ENCODE measurements at places on chromosomes 4 and X.

- peak; percentile 60 for DNase-seq
These were observed 15.3 kb downstream of the HAND2 start for GRCh38 chr4:173514641-173515217.

GRCh38 chr4:83112678-83113428 is 1.7 kb downstream of the PLAC8 start:
- DNase-seq = peak; percentile 71

GRCh38 chr4:123659730-123660129 is 263.1 kb downstream of the SPRY1 start:
- no peak for DNase-seq

- no peak for DNase-seq
These were observed 529.1 kb upstream of the SMIM31 start for GRCh38 chr4:164224871-164225270.

GRCh38 chr4:186037692-186038658 is 31.0 kb upstream of the TLR3 start:
- DNase-seq = peak; percentile 73

GRCh38 chrX:11430271-11430670 is 137.1 kb downstream of the AMELX start:
- no peak for DNase-seq

DNA sequence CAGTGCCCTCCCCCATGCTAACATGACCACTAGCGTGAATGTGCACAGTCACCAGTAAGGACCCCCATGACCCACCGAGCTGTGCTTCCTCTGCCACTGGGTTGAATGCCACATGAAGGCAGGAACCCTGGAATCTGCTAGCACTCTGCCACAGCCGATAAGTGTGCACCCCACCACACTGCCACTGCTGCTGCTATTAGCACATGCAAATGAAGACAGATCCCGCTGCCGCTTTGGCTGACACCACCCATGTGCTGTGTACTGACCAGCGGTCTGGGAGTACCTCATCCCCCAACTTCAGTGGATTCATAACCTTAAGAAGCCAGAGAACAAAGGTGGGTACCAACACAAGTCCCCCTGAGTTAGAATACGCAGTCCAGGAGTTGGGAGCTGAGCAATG is 200.9 kb upstream of the ARHGEF9 start:
- no peak for DNase-seq

DNA sequence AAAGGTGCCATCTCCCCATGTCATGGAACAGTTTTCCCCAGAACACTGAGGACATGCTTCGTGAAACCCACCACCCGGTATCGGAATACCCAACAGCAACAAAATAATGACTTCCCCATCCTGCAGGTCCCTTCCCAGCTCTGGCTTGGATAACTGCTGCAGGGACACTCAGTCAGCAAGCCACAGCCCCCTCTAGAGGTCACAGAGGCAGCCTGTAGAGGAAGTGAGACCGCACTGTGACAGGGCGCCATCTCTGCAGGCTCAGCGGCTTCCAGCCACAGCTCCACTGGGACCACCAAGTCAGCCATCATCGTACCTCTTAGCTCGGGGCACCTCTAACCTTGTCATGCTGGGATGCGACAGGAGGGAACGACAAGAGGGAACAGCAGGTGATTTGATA is 315.9 kb downstream of the LDB2 start:
- DNase-seq = no peak

GRCh38 chrX:21408307-21408706 is 34.1 kb downstream of the CNKSR2 start:
- DNase-seq = no peak

DNA sequence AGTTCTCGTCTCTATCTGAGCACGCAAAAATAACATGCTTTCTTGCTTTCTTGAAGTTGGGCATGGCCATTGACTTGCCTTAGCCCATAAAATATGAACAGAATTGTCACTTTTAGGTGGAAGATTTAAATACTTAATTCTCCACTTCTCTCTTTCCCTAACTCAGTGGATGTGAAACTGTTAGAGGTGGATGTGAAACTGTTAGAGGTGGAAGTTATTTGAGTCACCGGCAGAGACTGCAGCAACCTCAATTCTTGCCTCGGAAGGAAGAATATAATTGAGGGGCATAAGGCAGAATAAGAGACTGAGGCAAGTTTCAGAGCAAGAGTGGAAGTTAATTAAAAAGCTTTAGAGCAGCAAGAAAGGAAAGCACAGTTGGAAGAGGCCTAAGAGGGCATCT is 2.8 kb upstream of the PARM1 start:
- DNase-seq = no peak

GRCh38 chr4:39312816-39313215 is 53.3 kb downstream of the RFC1 start:
- no peak for DNase-seq

DNA sequence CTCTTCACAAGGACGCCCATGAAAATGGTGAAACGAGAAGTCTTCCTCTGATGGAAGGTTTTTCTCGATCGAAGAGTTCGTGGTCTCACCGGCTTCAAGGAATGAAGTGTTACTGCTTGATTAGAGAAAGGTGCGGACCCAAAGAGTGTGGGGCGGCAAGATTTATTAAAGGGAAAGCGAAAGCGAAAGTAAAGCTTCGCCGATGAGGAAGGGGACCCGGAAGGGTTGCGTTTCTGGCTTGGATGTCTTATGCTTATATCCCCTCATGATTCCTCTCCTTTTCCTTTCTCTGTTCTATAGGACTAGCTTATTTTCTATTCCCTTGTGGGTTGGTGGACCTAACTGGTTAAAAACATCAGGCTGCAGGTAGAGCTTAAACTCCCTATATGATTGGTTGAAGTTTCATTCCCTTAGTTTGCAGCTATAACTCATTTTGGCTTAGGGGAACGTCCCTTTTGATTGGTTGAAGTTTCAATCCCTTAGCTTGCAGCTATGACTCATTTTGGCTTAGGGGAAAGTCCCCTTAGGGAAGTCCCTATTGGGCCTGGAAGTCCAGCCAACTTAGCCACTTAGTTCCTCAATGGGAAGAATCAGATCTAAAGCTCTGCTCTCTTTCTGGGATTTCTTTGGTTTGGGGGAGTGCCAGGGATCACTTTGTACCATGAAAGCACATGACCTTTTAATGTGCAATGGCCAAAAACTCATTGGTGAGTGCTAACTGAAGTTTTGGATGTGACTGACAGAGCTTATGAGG is 1025.0 kb upstream of the PCDH10 start:
- DNase-seq = peak; percentile 43

- no peak for DNase-seq
These were observed 19.1 kb downstream of the WDR17 start for GRCh38 chr4:176084769-176085168.

- DNase-seq = no peak
These were observed 48.3 kb downstream of the PPP3CA start for GRCh38 chr4:101299021-101299420.

- DNase-seq = peak; percentile 77
These were observed 535.5 kb downstream of the MID1IP1 start for GRCh38 chrX:39336671-39337311.

- peak; percentile 68 for DNase-seq
These were observed at the start of gene RTL3 for GRCh38 chrX:78658845-78659744. Gene RTL3, minus strand, starts transcription at chrX:78659328. Its CDS starts 908 bp downstream, at chrX:78658420.

- DNase-seq = no peak
These were observed 23.6 kb downstream of the FAM199X start for GRCh38 chrX:104189837-104190236.

- peak; percentile 74 for DNase-seq
These were observed 644.4 kb downstream of the STPG2 start for GRCh38 chr4:97498875-97499274.

GRCh38 chrX:22134681-22135080 is 102.6 kb downstream of the PHEX start:
- peak; percentile 72 for DNase-seq

- DNase-seq = no peak
These were observed 206.5 kb downstream of the ENOX2 start for GRCh38 chrX:130696542-130696941.

- no peak for DNase-seq
These were observed 175.3 kb downstream of the QDPR start for GRCh38 chr4:17336524-17336961.

DNA sequence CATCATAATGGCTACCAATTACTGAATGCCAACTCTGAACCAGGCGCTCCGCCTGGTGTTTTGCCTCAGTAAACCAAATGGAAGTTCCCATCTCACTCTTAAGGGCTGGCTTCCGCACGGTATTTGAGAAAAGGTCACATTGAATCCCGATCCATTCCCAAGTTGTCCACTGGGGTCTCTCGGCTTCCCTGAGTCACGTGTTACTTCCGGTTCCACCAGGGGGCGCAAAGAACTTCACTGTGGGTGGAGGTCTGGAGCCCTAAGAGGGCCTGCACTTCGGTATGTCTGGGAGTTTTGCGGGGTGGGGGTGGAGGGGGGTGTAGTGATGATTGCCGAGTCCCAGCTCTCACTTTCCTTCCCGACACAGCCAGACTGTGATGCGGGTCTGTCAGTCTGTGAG is 13.4 kb upstream of the NHS start:
- DNase-seq = no peak

GRCh38 chrX:32877592-32877991 is 333.8 kb downstream of the DMD start:
- DNase-seq = no peak

DNA sequence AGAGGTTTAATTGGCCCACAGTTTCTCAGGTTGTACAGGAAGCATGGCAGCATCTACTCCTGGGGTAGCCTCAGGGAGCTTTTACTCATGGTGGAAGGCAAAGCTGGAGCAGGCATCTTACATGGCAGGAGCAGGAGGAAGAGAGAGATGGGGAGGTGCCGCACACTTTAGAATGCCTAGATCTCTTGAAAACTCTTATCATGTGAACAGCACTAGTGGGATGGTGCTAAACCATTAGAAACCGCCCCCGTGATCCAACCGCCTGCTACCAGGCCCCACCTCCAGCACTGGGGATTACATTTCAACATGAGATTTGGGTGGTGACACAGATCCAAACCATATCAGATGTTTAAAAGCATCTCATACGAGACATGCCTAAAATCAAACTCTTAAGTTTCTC is 41.6 kb upstream of the SCOC start:
- DNase-seq = no peak

DNA sequence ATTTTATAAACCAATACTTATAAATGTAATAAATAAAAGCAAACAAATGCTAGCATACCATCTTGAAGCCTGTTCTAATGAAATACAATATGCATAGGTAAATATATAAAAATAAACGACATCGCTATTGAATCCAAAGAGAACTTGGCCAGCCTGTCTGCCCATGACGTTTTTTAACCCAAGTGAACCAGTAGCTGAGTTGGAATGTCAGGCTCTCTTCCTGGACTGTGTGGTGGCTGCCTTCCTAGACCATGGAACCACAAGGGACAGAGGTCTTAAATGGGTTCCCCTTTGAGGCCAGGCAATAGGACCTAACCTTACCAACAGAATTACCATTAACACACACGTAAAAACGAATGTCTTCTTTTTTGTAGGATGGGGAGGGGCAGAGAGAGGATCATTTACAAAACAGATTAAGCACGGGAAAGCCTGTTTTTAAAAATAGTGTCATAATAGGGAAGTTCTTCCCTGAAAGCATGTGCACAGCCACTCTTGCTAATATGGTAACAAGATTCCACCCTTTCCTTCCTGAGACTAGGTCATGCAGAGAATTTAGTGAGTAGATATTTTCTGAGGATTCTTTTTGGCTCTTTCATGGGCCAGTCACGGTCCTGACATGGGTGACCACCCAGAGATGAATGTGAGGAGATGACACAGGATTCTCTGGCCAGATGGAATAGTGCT is 69.4 kb upstream of the ACSL1 start:
- no peak for DNase-seq

DNA sequence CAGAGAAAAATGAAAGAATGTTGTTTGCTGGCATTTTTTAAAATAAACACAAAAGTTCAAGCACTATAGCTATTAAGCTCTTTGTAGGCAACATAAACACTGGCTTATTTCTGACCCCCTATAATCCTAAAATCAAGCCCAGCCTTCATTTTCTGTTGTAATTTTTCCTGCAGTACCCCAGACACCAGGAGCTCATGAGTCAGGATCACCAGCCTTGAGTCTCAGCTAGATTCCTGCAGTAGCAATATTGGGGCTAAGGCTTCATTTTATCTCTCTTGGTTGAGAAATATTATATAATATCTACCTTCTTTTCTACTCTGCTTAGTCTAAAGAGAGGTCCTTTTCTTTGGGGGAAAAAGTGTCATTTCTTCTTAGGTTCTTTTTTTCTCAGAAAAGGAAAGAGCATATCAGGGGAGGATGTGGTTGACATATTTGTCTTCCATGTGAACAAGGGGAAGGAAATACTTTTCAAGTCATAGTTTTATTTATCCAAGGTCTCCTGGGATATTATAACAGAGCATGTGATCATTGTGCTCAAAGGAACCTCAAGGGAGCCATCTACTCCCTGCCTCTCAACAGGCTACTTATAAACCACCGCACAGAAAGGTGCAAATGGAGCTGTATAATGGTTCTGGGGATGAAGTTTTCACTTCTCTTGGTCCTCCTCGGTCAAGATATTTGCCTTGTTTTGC is 678.3 kb upstream of the NR3C2 start:
- peak; percentile 11 for DNase-seq

DNA sequence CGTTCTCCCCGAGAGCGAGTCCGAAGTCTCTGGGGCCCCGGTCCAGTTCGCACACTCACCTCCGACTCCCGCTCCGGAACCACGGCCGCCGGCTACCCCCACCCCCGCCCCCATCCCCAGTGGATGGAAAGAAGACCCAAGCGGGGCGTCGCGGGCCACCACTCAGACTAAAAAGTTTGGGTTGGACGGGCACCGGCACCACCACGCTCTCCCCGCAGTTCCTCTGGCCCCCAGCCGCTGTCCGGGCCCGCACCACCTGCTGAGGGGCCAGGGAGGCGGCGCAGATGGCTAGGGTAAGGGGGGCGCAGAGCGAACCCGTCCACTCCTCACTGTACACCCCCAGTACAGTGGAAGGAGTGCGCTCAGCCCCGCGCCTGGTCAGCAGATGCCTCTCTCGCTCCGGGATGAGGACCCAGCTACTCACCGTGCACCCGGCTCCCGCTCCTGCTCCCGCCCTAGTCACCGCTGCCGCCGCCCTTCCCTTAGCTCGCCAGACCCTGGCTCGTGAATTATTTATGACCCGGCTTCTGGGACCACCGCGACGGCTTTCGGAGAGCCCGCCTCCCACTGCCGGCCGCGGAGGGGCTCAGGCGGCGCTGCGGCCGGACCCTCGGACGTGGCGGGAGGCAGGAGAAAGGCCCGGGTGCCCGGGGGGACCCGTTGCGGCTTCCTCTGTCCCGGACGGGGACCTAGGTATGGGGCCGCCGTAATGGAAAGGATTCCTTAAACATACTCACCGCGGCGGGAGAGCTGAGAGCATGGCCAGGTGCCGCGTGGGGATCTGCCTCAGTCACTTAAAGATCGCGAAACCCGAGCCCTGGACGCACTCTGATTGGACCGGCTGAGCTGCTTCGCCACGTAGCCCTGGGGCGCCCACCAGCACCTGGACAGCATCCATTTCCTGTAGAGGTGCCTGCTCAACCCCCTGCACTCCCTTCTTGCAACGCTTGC is at the start of gene PROM1:
TSS of gene PROM1 (minus strand) at position 783 of the 951 bp plus-strand sequence. CDS start 8,117 bp downstream, outside the sequence.
- no peak for DNase-seq

Measured in mesenchymal stem cell (in vitro differentiated cells and primary cell).